Activated CD4-positive, alpha-beta T cell treated with anti-CD3 and anti-CD28 coated beads, Interleukin-2, amount 10 ng/mL, durations not matched to agents 7 days and 5 days (primary cell): ENCODE measurements at places on chromosomes 5 and 9.

GRCh38 chr5:115192098-115192497, 22.4 kb upstream of the TRIM36 start:
- DNase-seq: no peak

DNA sequence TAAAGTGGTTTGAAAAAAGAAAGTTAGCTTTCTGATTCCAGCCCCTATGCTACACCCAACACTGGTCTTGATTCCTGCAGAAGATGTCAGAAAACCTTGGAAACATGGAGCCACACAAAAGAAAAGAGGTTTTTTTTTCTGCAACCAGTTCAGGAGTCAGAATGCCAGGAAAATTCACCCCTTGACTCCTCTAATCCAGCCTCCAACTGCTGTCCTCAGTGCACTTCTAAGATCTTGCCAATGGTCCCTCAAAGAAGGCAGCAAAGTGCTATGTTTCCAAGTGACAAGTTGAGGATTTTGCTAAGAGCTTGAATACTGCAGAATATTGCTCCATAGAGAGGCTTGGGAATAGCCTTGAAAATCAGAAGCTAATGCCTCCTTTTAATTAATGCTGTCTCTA, 110.2 kb downstream of the TRIM32 start:
- no peak for DNase-seq

- DNase-seq: no peak
Measured at GRCh38 chr9:134224127-134224526, 59.8 kb upstream of the RNU6ATAC start.

GRCh38 chr5:449151-449550, 6.2 kb downstream of the EXOC3 start:
- no peak for DNase-seq

- no peak for DNase-seq
Measured at GRCh38 chr5:159345336-159345735, 15.0 kb upstream of the IL12B start.

DNA sequence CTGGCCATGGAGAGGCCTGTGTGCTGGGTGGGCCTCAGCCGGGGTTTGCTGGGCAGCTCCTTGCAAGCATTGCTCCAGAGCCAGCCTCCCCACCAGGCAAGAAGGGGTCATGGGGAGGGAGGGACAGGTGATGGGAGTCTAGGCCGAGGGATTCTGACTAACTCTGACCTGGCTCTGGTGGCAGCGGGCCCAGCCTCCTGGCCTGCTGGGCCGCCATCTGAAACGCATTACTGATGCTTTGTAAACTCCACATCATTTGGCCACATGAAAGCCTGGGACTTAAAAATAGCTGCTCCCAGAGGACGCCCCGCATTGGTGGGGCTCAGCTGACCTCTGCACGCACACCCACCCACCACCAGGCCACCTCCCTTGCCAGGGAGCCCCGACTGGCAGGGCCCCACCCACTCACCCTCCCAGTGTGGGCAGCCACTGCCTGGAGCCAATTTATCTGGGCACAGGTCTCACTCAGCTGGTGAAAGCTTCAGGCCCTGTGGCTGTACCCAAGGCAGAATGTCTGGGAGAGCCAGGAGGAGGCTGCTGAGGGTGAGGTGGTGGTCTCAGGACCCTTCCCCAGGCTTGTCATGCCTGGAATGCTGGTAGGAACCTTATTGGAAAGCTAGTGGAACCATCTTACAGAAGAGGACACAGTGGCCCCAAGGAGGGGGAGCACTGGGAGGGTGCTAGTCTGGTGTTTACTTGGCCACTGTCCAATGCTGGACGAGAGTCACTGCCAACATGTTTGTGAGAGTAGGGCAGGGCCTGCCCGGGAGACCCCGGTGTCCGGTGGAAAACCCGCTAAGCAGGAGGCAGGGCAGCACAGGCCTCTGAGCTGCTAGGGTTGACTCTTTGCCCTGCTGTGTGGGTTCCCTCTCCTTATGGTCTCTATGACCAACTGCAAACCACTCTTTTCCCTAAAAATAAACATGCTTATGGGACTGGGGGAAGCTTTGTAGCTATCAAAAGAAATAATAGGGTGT, 10.8 kb downstream of the TCF7 start:
- no peak for DNase-seq
